ENCODE measurements at places on chromosomes 4 and X.

DNA sequence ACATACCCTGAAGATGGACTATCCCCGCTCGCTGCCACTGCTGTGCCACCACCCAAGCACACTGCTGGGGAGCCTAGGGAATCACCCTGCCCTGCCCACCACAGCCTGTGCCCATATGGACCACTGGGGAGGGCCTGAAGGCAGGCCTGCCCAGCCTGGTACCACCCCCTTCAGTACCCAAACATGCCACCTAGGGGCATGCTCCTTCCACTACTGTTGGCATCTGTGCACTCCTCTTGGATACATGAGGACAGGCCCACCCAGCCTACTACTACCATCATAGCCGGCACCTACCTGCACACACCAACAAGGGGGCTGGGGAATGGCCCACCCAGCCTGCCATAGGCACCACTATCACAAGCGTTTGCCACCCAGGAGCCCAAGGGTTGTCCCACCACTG, 30.1 kb upstream of the PRDX4 start:
- DNase-seq, result no peak

- DNase-seq, result no peak
These were observed 40.5 kb downstream of the ANXA5 start for GRCh38 chr4:121656269-121656641.

GRCh38 chrX:109889289-109890006, 113.5 kb upstream of the TMEM164 start:
- DNase-seq, result no peak

GRCh38 chrX:125094901-125095300, 224.8 kb upstream of the TEX13C start:
- DNase-seq, result no peak

DNA sequence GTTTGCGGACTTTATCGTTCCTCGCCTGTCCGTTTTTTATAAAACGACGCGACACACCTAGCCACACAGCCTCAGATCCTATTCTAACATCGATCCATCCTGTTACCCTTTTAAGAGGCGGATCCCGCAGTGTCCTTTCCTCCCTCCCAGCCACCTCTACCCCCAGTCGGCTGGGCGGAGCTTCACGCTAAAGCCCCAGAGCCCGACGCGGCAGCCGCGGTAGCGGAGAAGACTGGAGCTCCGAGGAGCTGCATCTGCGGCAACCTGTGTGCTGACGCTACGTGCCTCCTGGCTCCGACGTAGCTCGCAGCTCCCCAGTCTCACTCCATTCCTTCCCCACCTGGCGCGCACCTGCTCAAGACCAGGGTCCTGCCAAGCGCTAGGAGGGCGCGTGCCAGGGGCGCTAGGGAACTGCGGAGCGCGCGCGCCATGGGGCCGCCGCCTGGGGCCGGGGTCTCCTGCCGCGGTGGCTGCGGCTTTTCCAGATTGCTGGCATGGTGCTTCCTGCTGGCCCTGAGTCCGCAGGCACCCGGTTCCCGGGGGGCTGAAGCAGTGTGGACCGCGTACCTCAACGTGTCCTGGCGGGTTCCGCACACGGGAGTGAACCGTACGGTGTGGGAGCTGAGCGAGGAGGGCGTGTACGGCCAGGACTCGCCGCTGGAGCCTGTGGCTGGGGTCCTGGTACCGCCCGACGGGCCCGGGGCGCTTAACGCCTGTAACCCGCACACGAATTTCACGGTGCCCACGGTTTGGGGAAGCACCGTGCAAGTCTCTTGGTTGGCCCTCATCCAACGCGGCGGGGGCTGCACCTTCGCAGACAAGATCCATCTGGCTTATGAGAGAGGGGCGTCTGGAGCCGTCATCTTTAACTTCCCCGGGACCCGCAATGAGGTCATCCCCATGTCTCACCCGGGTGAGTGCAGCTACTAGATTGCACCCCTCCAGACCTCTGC, at the start of gene RNF128:
Gene RNF128, plus strand, starts transcription at position 217 of the 953 bp plus-strand sequence. Its CDS starts 213 bp downstream, at position 430.
- DNase-seq, result no peak

- DNase-seq, result no peak
These were observed 192.4 kb upstream of the RPL34 start for GRCh38 chr4:108427946-108428485.

GRCh38 chr4:15132739-15133138, 130.5 kb downstream of the CPEB2 start:
- no peak for DNase-seq

GRCh38 chrX:96455078-96455477, 229.6 kb upstream of the DIAPH2 start:
- DNase-seq, result no peak

GRCh38 chr4:87078987-87079486, 141.4 kb downstream of the KLHL8 start:
- no peak for DNase-seq
